ENCODE measurements at places on chromosomes 1 and 21.

DNA sequence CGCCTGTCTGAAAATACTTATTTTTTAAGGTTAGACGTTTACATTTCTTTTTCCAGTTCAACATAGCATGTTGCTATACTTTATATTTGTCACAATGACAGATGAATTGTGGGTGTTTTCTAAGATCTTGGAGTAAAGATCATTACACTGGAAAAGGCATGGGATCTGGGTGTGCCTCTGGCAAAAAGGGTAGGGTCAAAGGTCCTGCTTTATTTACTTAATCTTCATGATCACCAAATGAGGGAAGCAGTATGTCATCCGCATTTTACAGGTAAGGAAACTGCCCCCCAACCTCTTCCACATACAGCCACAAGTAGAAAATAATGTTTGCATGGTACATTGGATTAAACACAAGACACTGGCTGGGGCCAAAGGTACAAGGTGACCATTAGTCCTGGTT lies 12.5 kb upstream of the SMPDL3B start:
- no peak for DNase-seq

DNA sequence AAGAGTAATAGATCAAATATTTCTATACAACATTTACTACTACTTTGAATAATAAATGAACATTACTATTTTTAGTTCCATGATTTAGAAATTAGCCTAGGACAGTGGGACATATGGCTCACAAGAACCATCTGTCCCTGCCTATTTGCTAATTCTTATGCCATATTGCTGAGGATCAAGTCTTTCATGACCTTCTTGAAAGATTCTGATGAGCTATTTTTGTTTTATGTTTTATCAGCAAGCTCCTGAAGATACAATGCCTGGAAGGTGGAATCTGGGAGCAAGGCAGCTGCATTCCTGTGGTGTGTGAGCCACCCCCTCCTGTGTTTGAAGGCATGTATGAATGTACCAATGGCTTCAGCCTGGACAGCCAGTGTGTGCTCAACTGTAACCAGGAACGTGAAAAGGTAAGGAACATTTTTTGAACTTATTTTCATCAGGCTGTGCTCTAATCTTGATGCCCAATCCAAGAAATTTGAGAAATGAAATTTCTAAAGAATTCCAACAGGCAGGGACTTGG lies 326.7 kb downstream of the PAPPA2 start:
- peak; percentile 56 for DNase-seq

- no peak for DNase-seq
Observed at GRCh38 chr1:89978755-89979154, 16.2 kb upstream of the ZNF326 start.

GRCh38 chr1:54413295-54413694 lies 7.1 kb upstream of the SSBP3 start:
- DNase-seq: no peak

- no peak for DNase-seq
Observed at GRCh38 chr1:52482326-52483004, 70.4 kb downstream of the TUT4 start.

- no peak for DNase-seq
Observed at GRCh38 chr21:32916522-32917099, 109.1 kb upstream of the OLIG2 start.

- DNase-seq: no peak
Observed at GRCh38 chr21:42103843-42104242, 32.7 kb downstream of the UMODL1 start.

DNA sequence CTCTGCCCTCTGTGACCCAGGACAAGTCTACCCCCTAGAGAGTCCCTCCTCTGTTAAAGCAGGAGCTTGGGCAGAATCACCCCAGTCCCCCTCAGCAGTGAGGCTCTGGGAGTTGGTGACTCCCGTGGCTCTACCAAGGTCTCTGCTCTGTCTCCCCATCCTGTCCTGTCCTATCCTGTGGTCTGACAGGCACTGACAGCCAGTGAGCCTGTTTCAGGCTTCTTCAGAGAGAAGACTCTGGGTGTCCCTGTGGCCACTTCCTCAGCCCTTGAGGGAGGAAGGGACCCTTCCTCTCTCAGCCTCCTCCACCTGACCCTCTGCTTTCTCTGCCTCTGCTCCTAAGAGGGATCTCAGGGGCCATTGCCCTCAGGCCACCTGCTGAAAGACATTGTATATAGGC lies 148.7 kb downstream of the FCRL5 start:
- DNase-seq: no peak

- no peak for DNase-seq
Observed at GRCh38 chr1:41537788-41538351, 53.4 kb upstream of the EDN2 start.

- peak; percentile 70 for DNase-seq
Observed at GRCh38 chr1:107563441-107563840, 401.5 kb downstream of the VAV3 start.

GRCh38 chr1:40954626-40955025 lies 24.9 kb upstream of the CTPS1 start:
- no peak for DNase-seq

GRCh38 chr1:231338270-231339128 lies at the start of gene SPRTN:
Gene SPRTN, plus strand, starts transcription at chr1:231338293. Its CDS starts 91 bp downstream, at chr1:231338384.
- no peak for DNase-seq

- DNase-seq: no peak
Observed at GRCh38 chr21:41562101-41563000, 54.4 kb upstream of the TMPRSS2 start.

DNA sequence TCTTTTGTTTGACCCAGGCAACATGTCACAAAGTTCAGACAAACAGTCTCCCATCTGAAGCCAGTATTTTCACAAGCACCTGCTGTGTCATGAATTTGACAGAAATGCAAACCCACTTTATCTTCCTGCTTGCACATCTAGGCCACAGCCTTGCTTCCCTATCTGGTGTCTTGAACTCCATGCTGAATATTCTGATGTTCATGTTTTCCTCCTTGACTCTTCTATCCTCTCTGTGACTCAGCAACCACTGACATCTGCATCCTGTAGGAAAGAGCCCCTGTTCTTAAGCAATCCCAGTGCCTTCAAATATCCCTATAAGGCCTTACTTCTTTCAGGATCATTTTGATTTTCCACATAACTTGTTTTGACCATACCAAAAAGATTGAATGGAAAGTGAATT lies 6.5 kb downstream of the CD55 start:
- DNase-seq: no peak

DNA sequence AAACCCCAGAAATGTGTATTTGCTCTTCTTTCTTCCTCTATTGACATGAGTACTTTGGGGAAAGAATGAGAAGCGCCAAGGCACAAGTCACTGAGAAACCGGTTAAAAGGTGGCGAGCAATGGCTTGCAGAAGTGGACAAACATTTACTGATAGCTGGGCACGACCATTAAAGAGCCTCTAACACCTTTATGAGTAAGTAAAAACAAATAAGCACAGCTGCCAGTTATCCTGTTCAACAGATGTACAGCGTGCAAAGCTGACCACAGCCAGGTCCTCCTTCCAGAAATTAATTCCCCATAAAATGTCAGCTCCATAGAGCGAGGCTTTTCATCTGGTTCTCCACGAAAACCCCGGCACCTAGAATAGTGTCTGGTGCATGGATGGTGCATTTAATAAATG lies 72.7 kb downstream of the CAPZB start:
- no peak for DNase-seq

- DNase-seq: no peak
Observed at GRCh38 chr1:63903947-63904610, 130.3 kb downstream of the ROR1 start.

GRCh38 chr1:9476790-9477463 lies 62.3 kb upstream of the SLC25A33 start:
- DNase-seq: no peak

DNA sequence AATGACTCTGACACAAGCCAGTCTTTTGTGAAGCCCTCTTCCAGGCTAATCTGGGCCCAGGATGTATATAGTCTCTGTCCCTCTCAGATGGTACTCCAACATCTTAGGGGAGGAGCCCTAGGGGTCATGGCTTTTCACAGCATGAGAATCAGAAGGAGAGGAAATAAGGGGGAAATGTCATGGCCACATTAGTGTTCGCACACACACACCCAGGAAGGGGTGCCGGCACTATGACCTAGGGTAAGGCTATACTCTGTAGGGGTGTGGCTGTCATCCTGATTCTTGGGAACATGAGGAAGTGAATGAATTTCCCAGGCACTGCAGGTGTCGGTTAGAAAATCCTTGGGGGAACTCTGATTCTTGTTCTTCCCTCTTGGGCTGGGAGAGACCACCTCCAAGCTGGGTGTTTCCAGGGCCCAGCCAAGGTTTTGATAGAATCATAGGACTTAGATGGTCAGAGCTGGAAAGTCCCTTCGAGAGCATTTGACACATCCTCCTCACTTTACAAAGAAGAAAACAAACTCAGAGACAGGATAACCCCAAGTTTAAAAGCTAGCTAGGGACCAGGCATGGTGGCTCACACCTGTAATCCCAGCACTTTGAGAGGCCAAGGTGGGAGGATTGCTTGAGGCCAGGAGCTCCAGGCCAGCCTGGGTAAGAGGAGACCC lies 22.0 kb downstream of the GFI1 start:
- DNase-seq: no peak

DNA sequence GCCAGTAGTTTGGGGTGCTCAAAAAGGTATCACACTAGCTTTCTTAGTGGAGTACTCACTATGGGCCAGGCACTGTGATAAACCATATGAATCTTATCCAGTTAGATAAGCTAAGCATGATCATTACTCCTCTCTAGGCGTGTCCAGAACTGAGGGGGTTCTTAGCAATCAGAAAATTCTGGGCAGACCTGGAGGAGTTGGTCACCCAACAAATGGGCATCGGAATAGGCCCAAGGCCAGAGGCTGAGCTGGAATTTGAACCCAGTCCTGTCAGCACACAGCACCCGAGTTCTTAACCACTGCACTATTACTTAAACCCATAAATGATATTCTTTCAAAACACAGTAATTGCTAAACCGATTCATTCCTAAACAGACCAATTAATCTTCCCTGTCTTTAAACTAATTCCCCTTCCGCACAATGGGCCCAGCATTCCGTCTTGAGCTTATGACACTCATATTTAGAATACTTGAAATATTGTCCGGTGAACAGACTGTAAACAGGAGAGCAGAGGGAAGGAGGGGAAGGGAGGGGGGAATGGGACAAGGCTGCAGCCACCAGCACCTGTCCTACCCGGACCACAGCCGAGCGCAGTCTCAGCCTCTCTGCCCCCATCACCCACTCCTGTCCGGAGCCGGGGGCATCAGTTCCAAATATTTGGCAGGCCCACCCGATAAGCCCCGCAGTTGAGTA lies 113.0 kb upstream of the GADD45A start:
- DNase-seq: no peak

- DNase-seq: no peak
Observed at GRCh38 chr1:47834326-47834725, 162.9 kb downstream of the TRABD2B start.

DNA sequence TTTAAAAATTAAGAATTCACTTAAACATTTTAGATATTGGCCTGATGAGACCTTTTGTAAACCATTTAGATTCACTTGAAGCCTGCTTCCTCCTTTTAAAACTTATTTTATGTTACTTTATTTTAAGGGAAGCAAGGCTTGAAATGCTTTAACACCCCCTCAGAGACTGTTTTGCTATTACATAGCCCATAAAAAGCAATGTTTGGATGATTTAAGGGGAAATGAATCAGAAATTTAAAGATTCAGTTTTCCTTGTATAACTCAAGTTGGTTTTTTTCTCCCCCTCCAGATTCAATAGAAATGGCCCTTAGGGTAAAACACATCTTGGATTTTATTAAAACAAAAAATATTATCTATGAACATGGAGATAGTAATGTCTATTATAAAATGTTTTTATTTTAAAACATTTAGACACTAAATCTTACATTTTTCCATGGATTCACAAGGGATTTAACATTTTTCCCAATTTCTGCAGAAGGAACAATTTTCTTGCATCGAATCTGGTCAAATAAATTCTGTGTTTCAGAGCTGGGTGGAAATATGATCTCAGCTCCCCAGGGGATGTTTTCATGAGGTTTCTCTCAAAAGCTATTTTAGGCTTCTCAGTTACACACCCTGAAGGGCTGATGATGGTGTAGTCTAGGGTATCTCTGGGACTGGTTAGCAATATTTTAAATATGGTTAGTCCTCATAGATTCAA lies 69.3 kb upstream of the WARS2 start:
- no peak for DNase-seq

DNA sequence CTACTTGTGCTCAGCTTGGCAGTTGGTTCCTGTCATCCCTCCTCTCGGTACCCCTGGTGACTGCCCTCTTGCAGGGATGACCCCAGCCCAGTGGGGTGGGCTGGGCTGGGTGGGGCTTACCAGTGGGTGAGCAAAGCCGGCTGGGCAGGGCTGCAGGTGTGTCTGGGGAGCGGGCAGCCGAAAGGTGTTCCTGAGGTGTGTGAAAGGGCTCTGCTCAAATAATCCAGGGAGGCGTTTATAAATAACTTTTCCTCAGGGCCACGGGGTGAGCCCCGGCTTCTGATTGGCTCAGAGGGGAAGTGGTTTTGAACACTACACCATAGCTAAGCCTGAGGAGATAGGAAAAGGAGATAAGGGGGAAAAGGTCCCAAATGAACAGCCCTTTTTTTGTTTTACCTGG lies at the start of gene SLC26A9:
TSS of gene SLC26A9 (minus strand) at position 212 of the 400 bp plus-strand sequence. CDS start 7,636 bp downstream, outside the sequence.
- no peak for DNase-seq

- DNase-seq: no peak
Observed at GRCh38 chr1:75132812-75133619, 1.2 kb upstream of the LHX8 start.

GRCh38 chr21:24290151-24290833 lies 1317.0 kb downstream of the MRPL39 start:
- no peak for DNase-seq

- no peak for DNase-seq
Observed at GRCh38 chr1:184223216-184223615, 163.6 kb upstream of the C1orf21 start.

- no peak for DNase-seq
Observed at GRCh38 chr1:56578138-56578962, 1.0 kb downstream of the PLPP3 start.

DNA sequence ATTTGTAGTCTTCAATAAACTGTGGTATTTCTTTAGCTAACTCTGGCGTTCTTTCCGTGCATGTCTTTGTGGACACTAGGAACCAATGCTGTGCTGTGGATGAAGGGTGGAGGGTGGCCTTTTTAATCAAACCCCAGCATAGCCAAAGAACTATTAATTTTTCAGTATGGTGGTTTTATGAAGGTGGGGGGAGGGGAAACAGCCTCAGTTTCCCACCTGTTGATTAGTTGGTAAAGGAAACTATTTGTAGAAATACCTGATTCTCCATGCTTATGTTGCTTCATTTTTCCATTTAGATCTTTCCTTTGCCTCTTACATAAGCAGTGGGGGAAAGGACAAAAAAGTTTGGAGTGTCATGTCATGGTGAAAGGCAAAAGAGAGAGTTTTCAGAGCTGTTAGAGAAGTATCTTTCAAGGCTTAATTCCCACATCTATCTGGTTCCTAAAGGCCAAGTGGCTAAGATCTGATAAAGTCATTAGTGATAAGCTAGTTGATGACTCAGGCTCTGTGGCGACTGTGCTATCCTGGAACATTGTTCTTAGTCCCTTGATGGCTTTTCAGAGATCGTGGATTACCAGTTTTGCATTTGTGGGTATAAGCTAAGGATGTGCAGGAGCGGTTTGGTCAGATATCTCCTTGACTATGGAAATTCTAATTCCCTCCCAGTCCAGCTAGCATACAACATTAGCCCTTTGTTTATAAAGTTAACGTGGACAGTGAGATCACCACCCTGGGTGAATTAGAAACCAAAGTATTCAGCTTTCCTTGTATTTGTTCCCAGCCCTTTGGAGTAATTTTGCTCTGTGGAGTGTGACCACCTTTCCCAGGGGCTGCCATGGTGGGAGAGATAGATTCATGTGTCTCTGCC lies 8.7 kb upstream of the HAX1 start:
- no peak for DNase-seq

Data from NCI-H524 treated with DMSO at 0.1 percent for 48 hours (cell line).